ENCODE measurements at places on chromosomes 13 and 19.

DNA sequence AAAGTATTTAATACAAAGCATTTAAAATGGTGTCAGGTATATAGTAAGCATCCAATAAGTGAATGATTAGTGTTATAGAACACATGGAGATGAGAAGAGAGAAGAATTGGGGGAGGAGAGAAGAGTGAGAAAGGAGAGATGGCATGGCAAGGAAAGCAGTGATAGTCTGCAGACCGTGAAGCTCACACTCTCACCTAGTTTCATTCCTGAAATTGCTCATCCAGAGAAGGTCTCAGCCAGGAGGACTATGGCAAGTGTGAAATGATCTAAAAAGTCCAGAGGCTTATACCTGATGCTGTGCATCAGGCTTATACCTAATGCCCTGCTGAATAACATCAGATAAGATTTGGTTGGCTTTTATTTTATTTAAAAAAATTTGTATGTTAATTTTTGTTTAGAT, 351.6 kb upstream of the KLF12 start:
- DNase-seq: no peak

GRCh38 chr13:40598569-40598968, 67.9 kb downstream of the FOXO1 start:
- no peak for DNase-seq

DNA sequence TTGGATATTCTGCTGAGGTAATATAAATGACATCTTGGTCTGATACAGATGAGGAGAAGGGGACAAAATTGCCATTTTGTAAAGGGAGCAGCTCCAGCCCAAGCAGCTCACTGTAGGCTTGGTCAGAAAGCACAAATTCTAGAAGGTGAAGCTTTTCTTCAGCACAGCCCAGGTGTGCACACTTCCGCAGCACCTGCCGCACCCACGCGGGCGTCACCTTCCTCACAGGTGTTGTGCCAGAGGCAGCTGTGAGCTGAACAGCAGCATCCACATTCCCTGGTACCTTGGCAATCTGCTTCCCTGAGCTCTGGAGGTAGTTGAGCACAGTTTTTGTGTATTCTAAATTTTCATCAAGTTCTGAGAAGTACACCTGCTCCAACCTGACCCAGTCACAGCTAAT, 79.0 kb downstream of the SACS start:
- DNase-seq: no peak

GRCh38 chr13:39818953-39819352, 163.5 kb downstream of the COG6 start:
- DNase-seq: no peak

Data from cerebellar nuclear complex (tissue), 1 donor.